ENCODE measurements at places on chromosomes 11 and 22.

DNA sequence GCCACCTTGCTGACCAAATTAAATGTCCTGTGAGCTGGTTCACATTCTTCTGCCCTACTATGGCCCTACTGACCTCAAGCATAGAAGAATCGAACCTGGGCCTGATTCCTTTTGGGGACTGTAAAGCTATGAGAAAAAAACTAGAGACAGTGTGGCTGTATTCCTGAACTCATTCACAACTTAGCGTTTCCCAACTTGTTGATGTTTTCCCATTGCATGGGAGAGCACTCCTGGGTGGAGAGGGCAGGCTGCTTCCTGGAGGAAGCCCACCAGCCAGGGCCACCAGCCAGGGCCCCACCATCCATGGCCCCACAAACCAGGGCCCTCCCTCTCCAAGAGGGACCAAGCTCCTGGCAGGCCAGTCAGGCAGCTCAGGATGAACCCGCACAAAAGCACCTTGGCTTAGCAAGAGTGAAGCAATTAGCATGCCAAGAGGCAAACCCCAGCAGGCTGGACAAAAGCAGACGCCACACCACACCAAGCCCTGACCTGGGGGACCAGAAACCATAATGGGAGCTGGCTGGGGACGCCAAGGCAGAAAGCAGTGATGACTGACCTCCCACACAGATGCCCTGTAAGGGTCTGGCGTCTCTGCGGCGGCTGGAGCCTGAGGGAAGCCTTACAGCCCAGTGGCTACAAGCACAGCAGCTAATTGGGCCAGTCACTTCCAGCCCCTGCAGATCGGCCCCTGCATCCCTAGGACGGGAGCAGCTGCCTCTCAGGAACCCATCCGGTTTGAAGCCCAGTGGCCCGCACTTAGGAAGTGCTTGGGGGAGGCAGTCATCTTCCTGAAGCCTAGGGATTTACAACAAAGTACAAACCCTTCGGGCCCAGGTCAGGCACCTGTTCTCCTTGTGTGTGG is 2.1 kb downstream of the CERK start:
- H3K27ac ChIP-seq = no peak overlapping the region
- H3K36me3 ChIP-seq = no peaks in the 10 kb centered on the region
- H3K4me1 ChIP-seq = peaks cover 32% of the 10 kb centered on the region
- no peak overlapping the region for H3K4me3 ChIP-seq
- H3K27me3 ChIP-seq = no peaks in the 10 kb centered on the region
- DNase-seq = no peak

GRCh38 chr22:27992294-27993165 is 73.5 kb upstream of the PITPNB start:
- H3K27ac ChIP-seq = no peak overlapping the region
- H3K4me3 ChIP-seq = no peak overlapping the region
- H3K27me3 ChIP-seq = no peaks in the 10 kb centered on the region
- H3K36me3 ChIP-seq = no peaks in the 10 kb centered on the region

DNA sequence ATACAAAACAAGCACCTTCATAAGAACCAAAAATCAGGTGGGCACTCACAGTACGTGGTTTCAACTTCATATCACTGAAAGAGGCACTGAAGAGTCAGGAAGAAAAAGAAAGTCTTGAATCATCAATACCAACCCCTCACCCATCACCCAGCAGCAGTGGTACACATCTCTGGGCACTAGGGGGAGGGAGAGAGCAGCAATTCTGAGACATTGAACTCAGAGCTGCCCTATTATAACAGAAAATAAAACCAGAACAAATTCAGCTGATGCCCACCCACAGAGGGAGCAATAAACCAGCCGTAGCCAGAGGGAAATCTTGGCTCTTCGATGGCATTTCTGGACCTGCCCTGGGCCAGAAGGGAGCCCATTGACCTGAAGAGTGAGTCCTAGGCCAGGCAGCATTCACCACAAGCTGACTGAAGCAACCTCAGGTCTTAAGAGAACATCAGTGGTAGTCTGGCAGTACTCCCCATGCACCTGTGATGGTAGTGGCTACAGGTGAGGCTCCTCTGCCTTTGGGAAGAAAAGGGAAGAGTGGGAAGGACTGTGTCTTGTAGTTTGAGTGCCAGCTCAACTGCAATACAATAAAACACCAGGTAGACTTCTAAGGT is 42.2 kb upstream of the FAM181B start:
- no peaks in the 10 kb centered on the region for H3K4me1 ChIP-seq
- H3K4me3 ChIP-seq = no peak overlapping the region
- H3K27me3 ChIP-seq = peaks cover 5% of the 10 kb centered on the region
- H3K27ac ChIP-seq = no peak overlapping the region

DNA sequence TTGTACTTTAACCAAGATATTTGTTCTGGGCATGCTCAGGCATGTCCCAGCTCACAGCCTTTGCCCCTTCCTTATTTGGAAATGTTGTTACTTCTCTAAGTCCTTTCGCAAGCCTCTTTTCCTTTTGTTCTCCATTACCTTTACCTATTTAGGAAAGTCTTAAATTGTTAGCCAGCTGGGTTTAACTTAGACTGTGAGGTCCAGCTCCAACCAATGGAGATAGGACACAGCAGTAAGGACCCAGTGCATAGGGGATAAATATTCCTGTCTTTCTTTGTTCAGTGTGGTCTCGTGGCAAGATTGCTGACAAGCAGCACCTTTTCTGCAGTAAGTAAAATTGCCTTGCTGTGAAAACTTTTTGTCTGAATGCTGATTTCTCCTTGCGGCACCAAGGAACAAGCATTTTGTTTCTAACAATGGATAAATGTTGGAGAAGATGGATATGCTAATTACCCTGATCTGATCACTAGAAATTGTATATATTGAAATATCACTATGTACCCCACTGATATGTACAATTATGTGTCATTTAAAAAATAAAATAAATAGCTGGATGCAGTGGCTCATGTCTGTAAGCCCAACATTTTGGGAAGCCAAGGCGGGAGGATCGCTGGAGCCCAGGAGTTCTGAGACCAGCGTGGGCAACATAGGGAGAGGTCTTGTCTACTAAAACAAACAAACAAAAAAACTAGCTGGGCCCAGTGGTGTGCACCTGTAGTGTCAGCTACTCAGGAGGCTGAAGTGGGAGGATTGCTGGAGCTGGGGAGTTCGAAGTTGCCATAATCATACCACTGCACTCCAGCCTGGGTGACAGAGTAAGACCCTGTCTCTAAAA is 31.9 kb upstream of the FTH1 start:
- no peaks in the 10 kb centered on the region for H3K27me3 ChIP-seq
- peak overlapping the region; percentile 11 for H3K27ac ChIP-seq
- H3K4me1 ChIP-seq = no peaks in the 10 kb centered on the region
- DNase-seq = no peak
- H3K36me3 ChIP-seq = no peaks in the 10 kb centered on the region

DNA sequence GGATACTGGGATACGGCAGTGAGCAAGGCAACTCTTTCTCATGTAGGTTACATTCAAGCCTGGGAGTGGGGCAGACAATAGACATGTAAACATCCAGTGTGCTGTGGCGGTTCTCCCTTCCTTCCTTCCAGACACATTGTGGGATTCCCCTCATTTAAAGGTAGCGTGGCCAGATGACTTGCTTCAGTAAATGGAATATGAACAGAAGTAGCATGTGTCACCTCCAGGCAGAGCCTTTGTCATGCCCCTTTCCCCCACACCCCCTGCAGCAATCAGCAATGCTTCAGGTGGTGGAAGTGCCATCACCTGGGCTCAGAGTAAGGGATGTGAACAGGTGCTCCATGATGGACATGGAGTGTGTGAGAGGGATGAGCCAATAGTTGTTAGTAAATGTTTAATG is 34.8 kb upstream of the TTC12 start:
- no peak overlapping the region for H3K4me3 ChIP-seq
- peaks cover 36% of the 10 kb centered on the region for H3K27me3 ChIP-seq
- no peak overlapping the region for H3K27ac ChIP-seq
- no peaks in the 10 kb centered on the region for H3K4me1 ChIP-seq
- H3K36me3 ChIP-seq = no peaks in the 10 kb centered on the region
- no peak for DNase-seq

GRCh38 chr11:112967082-112967481 is 5.9 kb downstream of the NCAM1 start:
- peaks cover 51% of the 10 kb centered on the region for H3K27me3 ChIP-seq
- no peak overlapping the region for H3K27ac ChIP-seq
- H3K4me3 ChIP-seq = no peak overlapping the region
- H3K36me3 ChIP-seq = no peaks in the 10 kb centered on the region

DNA sequence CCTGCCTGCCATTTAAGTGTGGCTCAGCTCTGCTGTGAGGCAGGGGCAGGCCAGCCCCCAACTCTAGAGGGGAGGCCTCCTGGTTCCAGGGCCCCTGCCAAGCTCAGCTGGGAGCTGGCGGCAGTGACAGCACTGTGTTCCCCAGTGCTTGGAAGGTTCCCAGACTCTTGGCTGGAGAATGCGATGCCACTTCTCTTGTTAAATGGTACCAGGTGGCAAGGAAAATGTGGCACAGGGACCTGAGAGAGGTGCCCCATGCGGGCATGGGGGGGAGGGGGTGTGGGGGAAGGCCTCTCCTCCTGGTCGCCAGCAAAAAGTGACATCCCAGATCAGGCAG is 8.4 kb upstream of the TNFRSF13C start:
- H3K4me1 ChIP-seq = no peaks in the 10 kb centered on the region
- no peak overlapping the region for H3K27ac ChIP-seq
- H3K27me3 ChIP-seq = no peaks in the 10 kb centered on the region
- H3K36me3 ChIP-seq = peaks cover 27% of the 10 kb centered on the region
- DNase-seq = no peak
- H3K4me3 ChIP-seq = no peak overlapping the region

GRCh38 chr11:36619502-36619901 is 21.5 kb upstream of the RAG2 start:
- H3K4me3 ChIP-seq = no peak overlapping the region
- no peaks in the 10 kb centered on the region for H3K36me3 ChIP-seq
- H3K27ac ChIP-seq = no peak overlapping the region
- no peaks in the 10 kb centered on the region for H3K4me1 ChIP-seq

DNA sequence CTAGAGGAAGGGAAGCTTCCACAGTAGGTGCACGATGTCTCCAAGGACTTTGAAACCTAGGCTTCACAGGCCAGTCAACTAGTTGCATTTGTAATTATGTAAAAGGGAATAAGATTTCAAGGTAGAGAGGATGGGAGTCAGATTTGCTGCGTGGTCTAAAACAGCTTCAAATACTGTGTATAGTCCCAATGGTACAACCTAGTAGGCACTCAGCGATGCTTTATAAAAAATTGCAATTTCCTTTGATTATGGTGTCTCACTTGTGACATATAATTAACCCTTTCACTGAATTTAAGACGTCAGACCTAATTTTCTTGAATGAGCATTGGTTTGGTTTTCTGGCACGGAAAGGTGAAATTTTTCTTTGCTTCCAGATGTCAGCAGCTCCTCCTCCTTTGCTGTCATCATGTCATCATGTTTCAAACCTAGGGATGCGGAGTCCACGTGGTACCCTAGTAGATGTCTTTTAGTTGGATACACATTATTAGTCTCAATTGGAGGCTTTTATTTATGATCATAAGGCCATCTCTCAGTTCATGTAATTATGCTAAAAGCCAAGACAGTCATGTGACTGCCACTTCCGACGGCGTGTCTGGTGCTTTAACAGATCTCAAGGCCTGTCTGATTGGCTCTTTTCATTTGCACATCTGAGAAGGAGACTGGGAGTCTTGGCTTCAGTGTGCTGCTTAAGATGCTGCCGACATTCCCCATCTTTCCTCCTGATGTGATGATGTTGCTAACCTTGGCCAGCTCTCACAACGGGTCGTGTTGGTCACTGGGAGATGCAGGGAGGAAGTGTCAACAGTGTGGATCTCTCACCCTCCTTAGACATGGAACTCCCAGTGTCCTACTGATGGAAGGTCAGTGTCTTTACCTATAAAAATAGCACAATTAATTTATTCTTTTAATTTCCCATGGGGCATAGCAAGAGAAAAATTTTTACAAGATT is 134.0 kb downstream of the HIPK3 start:
- no peak for DNase-seq
- no peak overlapping the region for H3K4me3 ChIP-seq
- H3K36me3 ChIP-seq = no peaks in the 10 kb centered on the region
- H3K27me3 ChIP-seq = no peaks in the 10 kb centered on the region
- H3K4me1 ChIP-seq = no peaks in the 10 kb centered on the region

DNA sequence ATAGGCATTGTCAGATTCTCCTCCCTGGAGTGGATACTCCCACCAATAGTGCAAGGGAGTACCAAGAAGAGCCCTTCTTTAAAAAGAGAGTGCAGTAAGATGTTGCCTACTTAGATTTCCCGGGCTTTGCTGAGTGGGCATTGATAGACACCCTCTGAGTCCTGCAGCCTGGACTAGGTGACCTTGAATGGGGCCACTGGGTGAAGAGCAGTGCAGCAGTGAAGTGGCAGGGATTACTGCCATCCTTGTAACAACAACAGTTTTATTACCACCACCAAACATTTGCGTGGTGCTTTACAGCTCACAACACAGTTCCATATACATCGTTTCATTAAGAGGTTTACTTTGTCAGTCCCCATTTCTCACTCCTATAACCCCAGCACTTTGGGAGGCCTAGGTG is 59.4 kb downstream of the MICAL2 start:
- peaks cover 63% of the 10 kb centered on the region for H3K4me1 ChIP-seq
- H3K36me3 ChIP-seq = no peaks in the 10 kb centered on the region
- no peak overlapping the region for H3K27ac ChIP-seq
- no peak overlapping the region for H3K4me3 ChIP-seq
- no peaks in the 10 kb centered on the region for H3K27me3 ChIP-seq
- no peak for DNase-seq

DNA sequence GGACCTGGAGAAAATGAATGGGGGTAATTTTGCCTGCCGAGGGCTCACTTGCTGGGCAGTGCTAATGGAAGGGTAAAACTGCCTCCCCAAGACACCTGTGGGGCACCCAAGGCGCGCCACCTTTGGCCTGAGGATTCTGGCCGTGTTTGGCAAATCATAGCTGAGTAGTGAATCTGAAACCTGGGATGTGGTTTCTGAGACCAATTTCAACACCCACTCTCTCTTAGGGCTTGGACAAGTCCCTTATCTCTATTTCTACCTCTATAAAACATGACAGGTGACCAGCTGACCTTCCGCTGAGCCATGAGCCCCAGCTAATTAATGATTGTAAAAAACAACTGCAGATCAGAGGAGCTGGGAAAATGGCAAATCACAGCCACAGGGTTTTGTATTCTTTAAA is 1.5 kb upstream of the PACSIN3 start:
- H3K4me3 ChIP-seq = peak overlapping the region; percentile 94
- no peaks in the 10 kb centered on the region for H3K27me3 ChIP-seq
- H3K27ac ChIP-seq = peak overlapping the region; percentile 96
- no peak for DNase-seq
- no peaks in the 10 kb centered on the region for H3K36me3 ChIP-seq
- peaks cover 45% of the 10 kb centered on the region for H3K4me1 ChIP-seq
